ENCODE measurements at places on chromosomes 12 and 14. TPM values are rescaled to one million over a fixed set of nuclear protein-coding genes. Genes with fewer than 3 reads are reported as not detected.

DNA sequence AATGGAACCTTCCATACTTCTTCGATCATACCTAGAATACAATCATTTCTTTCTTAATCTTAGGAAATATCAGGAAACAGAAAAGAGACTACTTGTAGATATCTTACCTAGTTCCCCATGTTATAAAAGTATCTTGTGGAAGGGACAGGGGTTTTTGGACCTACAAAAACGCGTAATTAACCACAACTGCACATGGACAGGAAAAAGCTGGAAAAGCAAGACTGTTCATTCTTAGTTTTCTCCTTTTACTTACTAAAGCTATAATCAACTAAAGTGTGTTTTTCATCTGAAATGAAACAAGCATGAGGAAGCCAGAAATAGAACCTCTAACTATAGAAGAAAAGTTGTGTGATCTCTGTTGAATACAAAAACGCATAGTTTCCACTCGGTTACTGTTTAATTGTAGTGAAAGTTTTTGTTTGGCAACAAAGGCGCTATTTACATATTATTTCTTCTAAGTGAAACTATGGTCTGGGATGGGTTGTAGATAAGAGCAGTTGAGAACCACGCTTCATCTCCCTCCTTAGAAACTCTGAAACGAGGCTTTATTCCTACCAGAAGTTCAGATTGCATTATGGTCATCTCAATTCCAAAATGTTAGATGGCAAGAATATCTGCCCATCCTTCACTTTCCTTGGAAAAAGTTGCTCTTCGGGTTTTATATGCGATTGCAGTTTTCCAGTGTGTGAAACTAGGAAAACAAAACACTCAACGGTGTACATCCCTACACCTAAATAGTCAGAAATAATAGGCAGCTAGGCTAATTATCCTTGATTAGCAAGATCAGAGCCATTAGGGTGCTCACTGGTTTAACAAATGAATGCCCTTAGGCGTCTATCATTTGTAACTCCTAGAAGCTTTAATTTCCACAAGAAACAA lies 1.1 kb downstream of the BCAT1 start:
- no peak for DNase-seq

DNA sequence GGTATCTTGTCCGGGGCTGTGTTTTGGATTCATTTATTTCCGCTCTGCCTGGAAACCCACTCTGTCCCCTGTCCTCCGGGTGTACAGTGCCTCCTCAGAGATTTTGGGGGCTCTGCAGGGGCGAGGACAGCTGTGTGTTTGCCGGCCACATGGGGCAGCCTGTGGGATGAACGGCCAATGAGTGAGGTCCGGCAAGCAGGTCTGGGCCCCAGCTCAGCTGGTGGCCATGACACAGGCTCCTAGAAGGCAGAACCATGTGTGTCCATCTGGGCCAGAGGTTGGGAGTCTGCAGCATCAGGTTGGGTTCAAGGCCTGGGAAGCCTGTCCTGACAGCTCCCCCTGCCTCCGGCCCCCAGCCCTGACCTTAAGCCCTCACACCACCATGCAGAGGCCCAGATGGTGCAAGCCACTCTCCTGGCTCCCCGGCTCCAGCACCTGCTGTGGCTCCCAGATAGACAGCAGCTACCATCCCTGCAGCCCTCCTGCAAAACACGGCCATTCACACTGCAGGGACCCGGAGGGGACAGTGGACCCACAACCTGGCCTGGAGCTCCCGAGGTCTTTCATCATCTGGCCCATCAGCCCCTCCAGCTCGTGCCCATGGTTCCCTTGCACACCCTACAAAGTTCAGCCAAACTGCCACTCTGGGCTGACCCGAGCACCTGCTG lies 220.1 kb upstream of the C14orf180 start:
- no peak for DNase-seq

- DNase-seq: no peak
Observed at GRCh38 chr12:8077207-8077606, 4.9 kb upstream of the NECAP1 start.

DNA sequence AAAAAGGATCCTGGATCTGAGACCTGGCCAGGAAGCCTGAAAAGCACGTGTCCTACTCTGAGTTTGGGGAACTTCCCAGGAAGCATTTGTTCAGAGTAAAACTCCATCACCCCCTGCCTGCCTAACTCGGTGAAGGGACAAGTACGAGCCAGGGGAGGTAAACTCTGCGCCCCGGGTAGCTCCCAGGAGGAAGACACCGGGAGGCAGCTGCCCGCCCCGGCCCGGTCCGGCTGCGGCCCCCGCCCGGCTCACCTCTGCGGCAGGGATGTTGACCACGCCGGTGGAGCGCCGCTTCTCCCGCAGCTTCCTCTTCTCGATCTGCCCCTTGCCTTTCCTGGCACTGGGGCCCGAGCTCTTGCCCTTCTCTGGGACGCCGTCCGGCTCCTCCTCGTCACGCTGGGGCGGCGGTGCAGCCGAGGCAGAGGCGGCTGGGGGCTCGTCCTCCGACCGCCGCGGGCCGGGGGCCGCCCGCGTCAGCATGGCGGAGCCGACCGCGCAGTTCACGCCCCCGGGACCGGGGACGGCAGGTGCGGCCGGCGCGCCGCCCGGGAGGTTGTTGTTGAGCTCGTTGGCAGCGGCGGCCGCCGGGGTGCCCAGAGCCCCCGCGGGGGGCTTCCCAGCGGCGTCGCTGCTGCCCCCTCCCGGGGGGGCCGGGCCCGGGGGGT lies 1.2 kb downstream of the PAWR start:
- DNase-seq: no peak

The ZBTB1 gene
- 75.1 TPM for total RNA-seq

DNA sequence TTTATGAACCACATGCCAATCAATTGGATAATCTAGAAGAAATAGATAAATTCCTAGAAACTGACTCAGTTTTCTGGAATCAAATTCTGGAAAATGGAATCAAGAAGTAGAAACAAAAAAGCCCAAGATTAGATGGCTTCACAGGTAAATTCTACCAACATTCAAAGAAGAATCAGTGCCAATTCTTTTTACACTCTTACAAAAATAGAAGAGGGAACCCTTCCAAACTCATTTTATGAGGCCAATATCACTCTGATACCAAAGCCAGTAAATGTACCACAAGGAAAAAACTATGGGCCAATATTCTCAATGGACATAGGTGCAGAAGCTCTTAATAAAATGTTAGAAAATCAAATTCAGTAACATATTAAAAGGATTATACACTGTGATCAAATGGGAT lies 35.7 kb upstream of the MYRFL start:
- DNase-seq: no peak

The LTBP2 gene
- total RNA-seq: 20.8 TPM

The SAMD15 gene
- total RNA-seq: 10.3 TPM

The GALNT16 gene
- 20.4 TPM for total RNA-seq

The ACOT6 gene
- total RNA-seq: 0.11 TPM

The CPNE6 gene
- 55.7 TPM for total RNA-seq

The FAM222A gene
- 5.2 TPM for total RNA-seq

The LRRIQ1 gene
- 8.8 TPM for total RNA-seq

DNA sequence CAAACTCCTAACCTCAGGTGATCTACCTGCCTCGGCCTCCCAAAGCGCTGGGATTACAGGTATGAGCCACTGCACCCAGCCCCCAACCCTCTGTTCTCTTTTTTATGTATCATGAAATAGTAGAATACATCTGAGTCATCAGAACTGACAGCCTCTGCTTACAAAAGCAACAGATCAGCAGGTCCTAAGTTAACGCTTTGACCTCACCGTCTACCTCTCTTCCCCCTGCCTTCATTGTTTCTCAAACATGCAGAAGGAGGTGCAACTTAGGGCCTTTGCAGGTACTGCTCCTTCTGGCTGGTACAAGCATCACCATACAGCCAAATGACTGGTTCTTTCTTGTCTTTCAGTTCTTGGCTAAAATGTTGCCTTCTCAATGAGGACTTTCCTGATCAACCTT lies 249.2 kb downstream of the PAWR start:
- DNase-seq: no peak

- DNase-seq: no peak
Observed at GRCh38 chr12:95487024-95487423, 13.1 kb downstream of the METAP2 start.

DNA sequence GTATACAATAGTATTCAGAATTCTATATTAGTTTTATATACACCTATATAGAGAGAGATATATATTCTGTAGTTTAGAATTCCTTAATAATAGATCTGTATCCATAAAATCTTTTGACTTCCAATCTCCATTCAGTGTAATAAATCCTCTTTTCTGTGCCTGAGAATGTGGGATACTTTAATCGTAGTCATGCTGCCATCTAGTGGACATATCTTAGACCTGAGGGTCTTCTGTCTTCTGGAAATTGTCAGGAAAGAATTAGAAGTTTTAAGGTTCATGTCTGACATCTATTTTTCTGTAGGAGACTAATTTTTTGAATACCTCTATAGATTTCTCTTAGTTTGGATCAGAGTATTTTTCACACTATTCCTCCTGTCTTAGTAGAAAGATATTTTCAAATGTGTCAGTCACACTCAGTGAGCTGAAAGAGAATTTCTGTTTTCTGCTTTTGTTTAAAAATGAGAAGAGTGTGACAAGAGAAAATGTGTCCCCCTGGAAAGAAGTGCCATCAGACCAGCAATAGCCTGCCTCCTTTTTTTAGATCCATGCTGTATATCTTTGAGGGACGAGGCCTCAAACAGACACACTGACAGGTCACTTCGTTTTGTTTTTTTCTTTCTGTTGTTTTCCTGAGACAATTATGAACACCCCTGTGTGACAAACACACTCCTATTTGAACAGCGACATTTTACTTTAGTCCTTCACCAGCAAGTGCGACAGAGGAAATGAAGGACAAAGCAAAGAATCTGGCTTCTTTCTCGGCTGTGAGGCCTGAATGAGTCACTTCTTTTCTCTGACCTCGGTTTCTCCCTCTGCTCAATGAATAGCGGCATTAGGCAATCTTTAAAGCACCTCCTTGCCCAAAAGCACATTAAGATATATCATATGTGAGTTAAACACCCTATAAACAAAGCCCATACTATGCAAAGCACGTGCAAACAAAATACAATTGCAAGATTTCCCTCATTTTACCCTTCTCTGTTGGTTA lies 96.3 kb downstream of the GALC start:
- peak; percentile 73 for DNase-seq

DNA sequence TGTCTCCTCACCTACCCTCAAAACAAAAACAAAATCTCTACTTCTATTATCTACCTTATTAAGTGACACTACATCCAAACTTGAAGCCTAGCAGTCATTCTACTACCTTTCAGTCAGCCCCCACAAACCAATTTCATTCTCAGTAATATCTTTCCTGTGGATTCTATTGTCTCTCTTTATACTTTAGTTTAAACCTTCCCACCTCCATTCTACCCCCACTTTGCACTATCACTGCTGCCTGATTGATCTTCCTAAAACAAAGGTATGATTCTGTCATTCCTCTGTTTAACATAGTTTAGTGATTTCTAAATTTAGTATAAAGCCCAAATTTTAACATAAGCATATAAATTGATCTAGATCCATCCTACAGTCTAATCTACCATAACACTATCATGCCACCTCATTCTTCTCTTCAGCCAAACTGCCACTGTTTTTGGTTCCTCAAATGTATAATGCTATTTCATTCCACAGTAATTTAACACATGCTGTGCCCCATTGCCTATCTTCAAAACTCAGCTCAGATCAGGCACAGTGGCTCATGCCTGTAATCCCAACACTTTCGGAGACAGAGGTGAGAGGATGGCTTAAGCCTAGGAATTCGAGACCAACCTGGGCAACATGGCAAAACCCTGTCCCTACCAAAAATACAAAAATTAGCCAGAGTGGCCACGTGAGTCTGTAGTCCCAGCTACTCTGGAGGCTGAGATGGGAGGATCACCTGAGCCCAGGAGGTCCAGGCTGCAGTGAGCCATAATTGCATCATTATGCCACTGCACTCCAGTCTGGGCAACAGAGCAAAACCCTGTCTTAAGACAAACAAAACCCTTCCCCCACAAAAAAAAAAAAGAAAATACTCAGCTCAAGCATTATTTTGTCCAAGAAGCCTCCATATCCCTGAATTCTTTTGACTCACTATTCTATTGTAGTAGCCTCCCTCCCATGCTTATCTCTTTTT lies 3.1 kb upstream of the STRN3 start:
- DNase-seq: no peak

DNA sequence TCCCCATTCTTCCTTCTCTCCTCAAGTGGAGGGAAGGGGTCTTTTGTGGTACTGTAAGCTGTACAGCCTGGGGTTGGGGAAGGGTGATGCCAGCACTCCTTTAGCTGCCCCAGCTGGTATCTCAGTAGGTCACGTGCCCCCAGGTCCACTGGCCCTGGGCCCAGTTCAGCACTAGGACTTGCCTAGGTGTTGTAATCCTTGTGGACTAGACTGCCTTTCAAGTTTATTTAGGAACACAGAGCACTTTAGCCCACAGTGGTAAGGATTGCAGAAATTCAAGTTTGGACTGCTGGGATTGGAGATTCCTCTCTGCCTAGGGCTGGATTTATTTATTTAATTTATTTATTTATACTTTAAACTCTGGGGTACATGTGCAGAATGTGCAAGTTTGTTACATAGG lies 569.6 kb downstream of the AACS start:
- no peak for DNase-seq

DNA sequence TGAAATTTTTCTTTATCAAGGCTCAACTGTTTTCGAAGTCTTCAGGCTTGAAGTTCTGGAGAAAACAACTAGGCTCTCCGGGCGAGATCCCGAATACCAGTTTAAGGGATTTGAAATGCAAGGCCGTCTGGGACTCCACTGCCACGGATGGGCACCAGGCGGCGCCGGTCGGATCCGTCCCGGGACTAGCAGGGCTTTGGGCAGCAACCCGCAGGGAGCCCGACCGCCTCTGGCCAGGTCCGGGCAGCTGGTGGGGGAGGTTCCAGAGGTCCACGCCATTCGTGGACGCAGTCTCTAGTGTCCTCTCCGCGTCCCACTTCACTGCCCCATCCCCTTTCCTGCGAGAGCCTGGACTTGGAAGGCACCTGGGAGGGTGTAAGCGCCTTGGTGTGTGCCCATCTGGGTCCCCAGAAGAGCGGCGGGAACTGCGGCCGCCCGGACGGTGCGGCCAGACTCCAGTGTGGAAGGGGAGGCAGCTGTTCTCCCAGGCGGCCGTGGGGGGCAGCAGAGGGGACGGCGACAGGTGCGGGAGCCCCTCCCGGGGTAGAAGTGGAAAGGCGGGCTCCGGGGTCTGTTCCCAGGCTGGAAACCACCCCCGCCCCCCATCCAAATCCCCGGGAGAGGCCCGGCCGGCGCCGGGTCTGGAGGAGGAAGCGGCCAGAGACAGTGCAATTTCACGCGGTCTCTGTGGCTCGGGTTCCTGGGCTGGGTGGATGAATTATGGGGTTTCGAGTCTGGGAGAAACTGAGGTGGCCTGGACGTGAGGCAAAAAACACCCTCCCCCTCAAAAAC lies 838 bp upstream of the ERBB3 start:
- no peak for DNase-seq

The COPS7A gene
- total RNA-seq: 80.4 TPM

- DNase-seq: no peak
Observed at GRCh38 chr14:24673534-24674203, 39.7 kb upstream of the GZMB start.

The LGR5 gene
- total RNA-seq: 1.6 TPM

The GUCY2C gene
- total RNA-seq: 0.10 TPM

DNA sequence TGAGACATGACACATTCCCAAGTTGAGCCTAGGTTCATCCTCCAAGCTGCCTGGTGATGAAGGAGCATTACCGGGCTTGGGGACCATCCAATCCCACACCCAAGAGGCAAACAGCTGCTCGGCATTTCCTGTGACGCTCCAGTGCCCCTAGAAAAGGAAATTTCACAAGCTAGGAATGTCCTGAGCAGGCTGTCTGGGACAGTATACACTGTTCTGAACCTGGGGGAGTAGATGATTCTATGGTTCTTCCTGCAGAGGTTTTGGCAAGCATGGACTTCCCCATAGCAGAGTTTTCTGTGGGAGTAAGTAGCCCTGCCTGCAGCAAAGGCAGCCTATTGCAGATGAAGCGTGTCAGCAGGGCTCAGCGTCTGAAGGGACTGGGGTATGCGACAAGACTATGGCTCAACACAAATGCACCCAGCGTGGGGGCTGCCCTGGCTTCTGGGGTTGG lies 47.4 kb upstream of the SRSF5 start:
- DNase-seq: no peak
